ENCODE measurements at places on chromosomes 12 and 14.
A peak's percentile ranks its signal among the peaks of the same experiment; 100 is the strongest.

GRCh38 chr12:12734054-12734453 is 16.9 kb downstream of the CDKN1B start:
- DNase-seq = no peak

- no peak for DNase-seq
Observed at GRCh38 chr12:56188778-56189098, 545 bp downstream of the SMARCC2 start.

DNA sequence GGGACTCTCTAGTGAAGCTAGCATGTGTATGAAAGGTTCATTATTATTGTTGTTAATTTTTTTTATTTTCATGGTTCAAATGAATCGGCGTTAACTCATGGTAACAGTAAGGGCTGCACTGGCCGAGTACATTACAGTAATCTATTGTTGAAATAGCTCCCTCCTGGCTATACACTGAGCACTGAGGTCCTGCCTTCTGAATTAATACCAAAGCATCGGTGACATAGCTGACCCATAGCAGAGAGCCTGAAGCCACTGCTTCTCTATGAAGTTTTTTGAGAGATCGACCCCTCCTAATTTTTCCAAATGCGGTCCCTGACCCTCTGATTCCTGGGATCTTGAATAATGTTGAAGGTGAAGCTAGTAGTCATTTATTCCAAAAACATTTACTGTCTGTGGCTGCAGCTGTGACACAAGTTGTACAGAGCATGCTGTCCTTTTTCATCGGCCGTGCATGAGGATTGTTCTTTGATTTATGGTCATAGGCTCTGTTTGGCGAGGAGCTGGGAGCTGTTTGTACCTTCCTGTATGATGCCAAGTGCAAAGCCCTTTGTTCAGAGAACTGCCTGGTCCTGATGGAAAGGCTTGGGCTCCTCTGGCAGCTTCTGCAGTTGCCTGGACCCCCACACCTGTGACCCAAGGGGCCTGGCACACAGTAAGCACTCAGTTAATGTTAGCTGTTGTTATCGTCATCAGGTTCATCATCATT is 486.5 kb downstream of the EGLN3 start:
- no peak for DNase-seq

- DNase-seq = peak; percentile 30
Observed at GRCh38 chr12:70043490-70044138, 199.6 kb upstream of the CNOT2 start.

- no peak for DNase-seq
Observed at GRCh38 chr12:76201758-76202157, 117.3 kb upstream of the NAP1L1 start.

DNA sequence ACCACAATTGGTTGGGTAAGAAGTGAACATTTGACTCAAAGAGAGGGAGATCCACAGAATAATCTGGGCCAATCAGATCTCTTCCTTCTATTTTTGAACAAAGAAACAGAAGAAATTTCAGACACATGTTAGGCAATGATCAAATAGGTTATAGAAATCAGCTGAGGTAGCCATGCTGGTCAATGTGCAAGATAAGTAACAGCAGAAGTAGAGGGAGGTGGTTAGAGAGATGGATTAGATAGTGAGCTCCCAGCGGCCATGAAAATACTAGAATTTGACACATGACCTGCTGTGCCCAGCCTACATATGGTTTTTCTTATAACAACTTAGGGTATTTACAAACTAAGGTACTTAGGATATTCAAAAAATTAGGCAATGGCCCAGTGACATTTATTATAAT is 230.9 kb upstream of the ARID2 start:
- DNase-seq = no peak

GRCh38 chr14:68939893-68940613 is 39.0 kb downstream of the ACTN1 start:
- no peak for DNase-seq

- DNase-seq = no peak
Observed at GRCh38 chr12:28023156-28023887, 50.8 kb upstream of the PTHLH start.

DNA sequence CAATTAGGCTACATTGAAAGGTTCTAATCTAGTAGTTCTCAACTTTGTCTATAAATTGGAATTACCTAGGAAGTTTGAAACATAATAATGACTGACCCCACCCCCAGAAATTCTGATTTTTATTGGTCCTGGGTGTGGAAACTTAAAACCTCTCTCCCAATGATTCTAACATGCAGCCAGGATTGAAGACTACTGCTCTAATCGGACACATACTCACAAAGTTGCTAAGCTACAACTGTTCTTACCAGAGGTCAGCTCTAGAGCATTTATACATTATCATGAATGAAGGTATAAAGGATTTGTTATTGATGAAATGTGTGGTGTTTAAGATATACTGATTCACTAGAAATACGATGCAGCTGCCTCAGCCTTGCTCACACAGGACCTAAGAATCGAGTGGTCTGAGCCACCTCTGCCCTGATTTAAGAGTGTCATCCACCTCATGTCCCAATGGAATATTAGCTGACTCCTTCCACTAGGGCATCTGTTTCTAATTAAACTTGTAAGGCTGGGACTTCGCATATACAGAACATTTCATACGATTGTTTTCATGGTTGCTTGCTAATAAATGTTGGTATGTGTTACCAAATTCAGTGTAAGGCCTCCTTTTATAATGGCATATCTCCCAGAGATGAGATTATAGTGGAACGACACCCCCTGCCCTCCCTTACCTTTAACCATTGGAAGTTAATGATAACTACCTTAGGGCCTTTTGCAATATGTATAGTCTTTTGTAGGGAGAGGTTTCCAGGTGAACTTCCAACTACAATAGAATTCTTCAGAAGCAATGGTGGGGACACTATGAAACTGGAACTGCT is 410.8 kb upstream of the PDE3A start:
- no peak for DNase-seq

DNA sequence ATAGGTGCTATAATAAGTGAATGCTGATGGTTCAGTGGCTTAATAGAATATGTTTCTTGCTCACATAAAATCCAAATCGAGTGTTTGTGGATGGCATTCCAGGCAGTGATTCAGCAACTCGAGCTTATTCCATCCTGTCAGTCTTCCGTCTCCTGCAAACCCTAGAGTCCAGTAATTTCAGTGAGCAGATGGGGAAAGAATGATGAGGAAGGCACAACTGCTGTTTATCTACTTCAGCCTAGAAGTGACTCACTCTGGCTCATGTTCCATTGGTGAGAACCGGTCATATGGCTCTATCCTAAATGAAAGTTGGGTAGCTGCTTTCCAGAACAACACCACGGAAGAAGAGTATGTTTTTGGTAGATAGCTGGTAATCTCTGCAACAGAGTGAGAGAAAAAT is 421.8 kb upstream of the PDE3A start:
- no peak for DNase-seq

DNA sequence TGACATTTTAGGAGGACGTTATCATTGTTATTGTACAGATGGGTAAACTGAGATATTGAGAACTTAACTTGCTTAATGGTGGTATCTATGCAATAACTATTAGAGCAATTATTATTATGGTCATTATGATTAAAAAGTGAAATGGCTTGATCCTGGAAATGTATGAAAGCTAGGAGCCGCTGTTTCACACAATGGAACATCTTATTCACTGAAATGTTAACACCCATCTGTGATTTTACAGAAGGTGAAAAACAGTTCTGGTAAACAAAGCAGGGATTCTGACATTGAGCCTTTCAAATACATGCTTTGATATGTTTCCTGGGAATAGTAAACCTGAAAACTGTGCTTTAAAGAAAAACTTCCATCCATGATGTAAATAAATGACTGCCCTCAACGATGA is 261.4 kb downstream of the BTG1 start:
- no peak for DNase-seq

DNA sequence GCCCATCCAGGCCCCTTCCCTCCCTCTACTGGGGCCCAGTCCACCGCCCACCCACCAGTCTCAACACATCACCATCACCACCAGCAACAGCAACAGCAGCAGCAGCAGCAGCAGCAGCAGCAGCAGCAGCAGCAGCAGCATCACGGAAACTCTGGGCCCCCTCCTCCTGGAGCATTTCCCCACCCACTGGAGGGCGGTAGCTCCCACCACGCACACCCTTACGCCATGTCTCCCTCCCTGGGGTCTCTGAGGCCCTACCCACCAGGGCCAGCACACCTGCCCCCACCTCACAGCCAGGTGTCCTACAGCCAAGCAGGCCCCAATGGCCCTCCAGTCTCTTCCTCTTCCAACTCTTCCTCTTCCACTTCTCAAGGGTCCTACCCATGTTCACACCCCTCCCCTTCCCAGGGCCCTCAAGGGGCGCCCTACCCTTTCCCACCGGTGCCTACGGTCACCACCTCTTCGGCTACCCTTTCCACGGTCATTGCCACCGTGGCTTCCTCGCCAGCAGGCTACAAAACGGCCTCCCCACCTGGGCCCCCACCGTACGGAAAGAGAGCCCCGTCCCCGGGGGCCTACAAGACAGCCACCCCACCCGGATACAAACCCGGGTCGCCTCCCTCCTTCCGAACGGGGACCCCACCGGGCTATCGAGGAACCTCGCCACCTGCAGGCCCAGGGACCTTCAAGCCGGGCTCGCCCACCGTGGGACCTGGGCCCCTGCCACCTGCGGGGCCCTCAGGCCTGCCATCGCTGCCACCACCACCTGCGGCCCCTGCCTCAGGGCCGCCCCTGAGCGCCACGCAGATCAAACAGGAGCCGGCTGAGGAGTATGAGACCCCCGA is 6.8 kb upstream of the RNU7-1 start:
- peak; percentile 54 for DNase-seq

DNA sequence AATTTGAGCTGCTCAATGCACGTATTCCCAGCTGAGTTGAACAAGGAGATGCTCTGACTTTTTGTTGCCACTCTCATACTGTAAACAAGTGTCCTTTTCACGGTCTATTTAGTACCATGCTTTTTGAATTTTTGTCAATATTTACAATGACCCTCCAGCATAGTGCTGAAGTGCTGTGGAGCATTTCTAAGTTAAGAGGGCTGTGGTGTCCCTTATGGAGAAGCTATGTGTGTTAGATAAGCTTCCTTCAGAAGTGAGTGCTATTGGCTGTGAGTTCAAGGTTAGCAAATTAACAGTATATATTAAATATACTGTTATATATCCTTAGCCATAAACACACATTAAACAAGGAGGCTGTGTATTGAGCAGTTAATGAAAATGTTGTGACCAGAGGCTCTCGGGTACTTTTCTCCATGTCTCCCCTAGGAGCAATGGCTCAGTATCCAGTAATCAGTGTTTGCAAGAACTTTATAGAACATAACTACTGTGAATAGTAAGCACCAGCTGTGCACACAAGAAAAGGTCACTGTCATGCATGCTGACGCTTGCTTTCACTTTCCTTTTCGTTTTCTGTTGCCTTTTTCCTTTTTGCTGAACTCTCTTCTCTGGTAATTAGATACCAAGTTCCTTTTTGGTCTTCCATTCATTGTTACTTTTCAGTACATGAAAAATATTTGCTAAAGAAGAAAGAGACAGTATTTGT is 187.2 kb upstream of the NEDD1 start:
- DNase-seq = peak; percentile 33

DNA sequence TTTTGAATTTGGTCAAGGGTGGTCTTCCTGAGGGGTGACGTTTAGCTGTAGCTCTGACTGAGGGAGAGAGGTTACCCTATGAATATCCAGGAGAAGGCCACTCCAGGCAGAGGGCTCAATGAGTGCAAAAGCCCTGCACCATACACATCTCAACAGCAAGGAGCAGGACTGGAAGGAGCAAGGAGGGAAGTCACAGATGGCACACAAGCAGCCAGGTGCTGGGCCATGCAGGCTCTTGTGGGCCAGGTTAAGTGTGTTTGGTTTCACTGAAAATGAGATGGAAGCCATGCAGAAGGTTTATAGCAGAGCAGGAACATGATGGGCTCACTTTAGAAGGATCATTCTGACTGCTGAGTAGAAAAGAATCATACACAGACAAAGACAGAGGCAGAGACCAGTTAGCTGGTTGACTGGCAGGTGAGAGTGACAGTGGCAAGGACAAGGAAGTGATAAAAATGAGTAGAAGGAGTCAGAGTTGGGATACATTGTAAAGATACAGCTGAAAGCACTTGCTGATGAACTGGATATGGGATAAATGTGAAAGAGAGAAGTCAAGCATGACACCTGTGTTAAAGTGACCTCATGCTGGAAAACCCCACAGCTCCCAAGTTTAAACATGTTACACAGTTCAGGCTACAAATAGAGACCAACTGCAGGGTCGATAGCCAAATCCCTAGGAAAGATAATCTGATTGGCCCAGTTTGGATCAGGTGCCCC is 81.2 kb downstream of the PRKD1 start:
- DNase-seq = no peak

GRCh38 chr12:70052931-70053497 is 190.2 kb upstream of the CNOT2 start:
- DNase-seq = no peak

GRCh38 chr14:84809158-84809557 is 720.8 kb upstream of the FLRT2 start:
- no peak for DNase-seq

DNA sequence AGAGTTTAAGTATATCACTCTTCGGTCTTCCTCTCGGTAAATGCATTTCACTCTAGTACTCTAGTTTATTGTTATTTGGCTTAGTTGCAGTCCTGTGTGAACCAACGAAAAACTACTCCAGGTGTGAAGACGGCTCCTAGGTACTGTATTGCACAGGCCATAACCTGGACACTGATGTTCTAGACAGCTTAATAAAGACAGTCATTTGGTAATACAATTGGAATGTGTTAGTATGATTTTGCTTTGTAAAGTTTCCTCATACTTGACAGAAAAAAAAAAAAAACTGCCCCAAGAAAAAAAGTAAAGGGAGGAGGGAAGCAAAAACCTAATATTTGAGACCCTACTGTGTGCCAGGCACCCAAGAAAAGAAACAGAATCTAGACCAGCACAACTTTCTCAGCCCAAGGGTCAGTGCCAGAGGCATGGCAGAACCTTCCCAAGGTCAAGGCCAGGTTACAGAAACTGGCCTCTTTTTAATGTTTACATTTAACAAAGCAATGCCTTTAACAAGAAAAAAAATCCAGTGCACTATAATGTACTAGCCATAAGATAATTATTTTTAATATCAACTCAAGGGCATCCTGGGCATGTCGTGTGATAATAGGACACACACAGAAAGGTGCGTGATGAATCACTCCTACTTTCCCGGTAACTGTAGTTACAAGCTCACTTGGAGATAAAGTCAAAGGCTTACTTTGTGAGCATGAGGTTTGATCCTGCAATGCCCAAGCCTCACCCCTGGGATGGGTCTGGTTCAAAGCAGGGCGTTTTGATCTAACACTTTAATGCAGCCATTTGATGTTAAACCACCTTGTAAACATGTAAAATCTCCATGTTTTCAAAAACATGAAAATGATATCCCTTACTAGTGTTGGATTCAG is 110.6 kb downstream of the BMP4 start:
- no peak for DNase-seq
